NCI-H1417 treated with DMSO at 0.1 percent for 48 hours (cell line): ENCODE measurements at places on chromosomes 6 and 20.

GRCh38 chr6:134161041-134161440, 108.6 kb upstream of the SLC2A12 start:
- no peak for DNase-seq

DNA sequence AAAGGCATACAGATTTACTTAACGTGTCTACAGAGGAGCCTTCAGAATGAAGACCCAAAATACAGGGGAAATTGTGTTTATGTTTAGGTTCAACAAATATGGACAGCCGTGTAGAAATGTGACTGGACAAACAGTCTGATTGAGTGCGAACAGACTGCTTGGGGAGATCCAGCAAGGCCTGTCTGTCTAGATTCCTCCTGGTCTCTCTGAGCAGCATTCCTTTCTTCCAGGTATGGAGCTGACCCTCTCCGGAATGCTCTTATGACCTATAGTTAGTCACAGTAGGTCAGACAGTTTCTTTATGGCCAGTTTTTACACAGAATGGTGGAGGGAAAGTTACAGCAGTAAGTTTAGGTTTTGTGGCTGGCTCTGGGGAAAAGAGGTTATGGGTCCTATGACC, 9.0 kb downstream of the RIN2 start:
- no peak for DNase-seq

GRCh38 chr20:23477223-23477622, 13.7 kb upstream of the CST8 start:
- no peak for DNase-seq

- DNase-seq, result no peak
Observed at GRCh38 chr6:14353281-14353680, 235.7 kb downstream of the CD83 start.

GRCh38 chr6:119215309-119215708, 134.3 kb downstream of the MAN1A1 start:
- DNase-seq, result no peak

DNA sequence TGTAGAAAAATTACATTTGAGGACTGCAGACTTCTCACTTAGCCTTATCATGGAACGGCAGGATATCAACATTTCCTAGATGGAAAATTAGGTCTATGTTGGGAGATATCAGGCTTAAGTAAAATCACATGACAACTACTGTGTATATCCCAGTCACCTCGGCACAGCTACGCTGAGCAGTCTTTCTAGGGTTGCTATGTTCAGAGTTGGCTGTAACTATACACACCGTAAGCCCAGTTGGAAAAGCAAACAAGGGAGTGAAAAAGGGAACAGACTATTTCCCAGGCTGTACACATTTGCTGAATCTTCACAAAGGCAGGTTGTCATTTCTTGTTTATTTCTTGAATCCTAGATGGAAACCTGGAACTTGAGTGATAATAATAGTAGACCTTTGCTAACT, 80.7 kb upstream of the PTPRK start:
- no peak for DNase-seq

DNA sequence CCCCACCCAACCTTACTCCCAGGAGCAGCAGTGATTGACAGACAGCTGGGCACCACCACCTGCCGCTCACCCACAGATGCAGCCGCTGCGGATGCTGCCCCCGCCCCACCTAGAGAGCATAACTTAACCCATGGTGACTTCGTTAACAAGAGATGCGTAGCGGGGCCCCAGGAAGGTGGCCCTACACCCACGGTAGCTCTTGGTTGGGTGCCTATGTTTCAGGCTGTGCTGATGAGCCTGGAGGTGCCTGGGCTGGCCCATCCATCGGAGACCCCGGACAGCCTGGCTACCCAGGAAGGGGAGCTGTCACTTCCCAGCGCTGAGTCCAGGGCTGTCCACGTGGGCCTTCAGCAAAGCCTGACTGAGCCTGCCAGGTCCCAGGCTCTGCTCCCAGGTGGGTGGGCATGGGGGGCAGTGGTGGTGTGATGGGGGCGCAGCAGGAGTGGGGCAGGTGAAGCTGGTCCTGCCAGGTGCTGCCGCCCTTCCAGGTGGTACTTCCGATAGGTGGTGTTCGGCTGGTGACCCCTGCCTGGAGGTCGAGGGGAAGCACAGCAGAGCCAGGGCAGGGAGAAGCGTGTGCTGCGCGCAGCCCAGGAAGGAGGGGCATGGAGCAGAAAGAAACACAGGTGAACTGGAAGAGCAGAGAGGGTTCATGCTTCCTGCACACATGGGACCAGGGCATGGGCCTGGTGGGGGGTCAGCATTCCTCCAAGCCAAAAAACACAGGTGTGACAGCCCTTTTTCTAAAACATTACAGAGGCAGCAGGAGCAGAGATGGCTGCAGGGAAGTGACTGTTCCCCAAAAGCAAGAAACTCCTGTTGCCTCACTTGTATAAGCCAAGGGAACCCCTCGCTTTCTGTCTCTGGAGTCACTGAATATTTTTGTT, 56.9 kb downstream of the SYNJ2 start:
- DNase-seq, result no peak

DNA sequence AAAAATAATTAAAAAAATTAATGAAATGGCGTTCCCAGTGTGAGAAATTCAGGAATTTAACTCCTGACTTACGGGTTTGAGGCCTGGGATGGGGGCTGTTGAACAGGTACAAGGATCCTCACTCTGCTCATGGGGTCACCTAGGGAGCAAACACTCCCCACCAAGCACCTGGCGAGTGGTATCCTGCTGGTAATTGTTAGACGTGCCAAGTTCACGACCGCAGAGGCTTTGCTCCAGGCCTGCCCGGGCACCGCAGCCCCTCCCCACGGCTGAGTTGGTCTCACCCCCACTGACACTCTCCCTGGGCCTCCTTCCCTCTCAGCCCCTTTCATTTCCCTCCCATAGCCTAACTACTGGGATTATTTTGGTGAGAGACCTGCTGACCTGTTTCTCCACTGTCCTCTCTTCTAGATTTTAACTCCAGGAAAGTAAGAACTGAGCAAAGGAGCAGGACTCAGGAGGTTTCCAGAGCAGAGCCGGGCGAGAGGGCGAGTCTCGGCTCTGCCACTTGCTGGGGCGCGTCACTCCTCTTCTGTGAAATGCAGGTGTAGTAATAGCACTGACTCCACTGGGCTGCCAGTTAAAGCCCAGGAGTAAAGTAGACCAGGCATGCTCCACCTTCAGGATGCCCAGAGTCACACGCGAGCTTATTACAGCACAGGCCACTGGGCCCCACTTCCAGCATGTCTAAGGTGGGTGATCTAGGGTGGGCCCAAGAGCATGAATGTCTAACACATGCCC, 22.8 kb downstream of the BMP7 start:
- no peak for DNase-seq

GRCh38 chr6:6790393-6790792, 201.9 kb downstream of the LY86 start:
- DNase-seq, result no peak

DNA sequence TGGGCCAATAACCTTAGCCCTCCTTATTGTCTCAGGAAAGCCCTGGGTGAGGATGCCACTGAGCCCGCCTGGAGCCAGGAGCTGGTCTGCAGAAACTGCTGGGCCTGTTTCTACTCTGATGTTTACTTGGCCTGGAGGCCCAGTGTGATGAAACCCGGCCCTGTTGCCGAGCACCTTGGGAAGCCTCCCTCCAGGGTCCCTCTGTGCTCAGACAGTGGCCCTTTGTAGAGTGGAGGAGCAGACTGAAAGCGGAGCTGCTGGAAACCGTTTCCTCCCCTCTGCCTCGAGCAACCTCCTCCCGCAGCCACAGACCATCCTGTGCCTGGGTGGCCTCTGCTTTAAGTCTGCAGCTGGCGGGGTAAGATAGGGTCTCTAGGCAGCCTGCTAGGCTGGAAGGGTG, 84.1 kb upstream of the EPB41L1 start:
- DNase-seq, result no peak

DNA sequence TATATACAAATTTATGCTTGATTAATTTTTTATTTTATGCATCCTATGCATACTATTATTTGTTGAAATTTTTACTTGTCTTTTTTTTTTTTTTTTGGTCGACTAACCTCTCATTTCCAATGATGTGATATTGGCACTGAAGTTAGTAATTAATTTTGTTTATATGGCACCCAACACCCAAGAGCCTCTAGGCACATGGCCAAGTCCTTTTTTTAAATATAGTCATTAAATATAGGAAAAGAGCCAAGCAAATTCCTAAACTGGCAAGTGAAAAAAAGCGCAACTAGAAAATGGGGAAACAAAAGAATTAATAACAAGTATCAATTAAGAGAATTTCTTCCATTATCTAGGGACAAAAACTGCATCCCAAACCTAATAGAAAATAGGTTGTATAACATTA, 85.5 kb upstream of the HS3ST5 start:
- no peak for DNase-seq

DNA sequence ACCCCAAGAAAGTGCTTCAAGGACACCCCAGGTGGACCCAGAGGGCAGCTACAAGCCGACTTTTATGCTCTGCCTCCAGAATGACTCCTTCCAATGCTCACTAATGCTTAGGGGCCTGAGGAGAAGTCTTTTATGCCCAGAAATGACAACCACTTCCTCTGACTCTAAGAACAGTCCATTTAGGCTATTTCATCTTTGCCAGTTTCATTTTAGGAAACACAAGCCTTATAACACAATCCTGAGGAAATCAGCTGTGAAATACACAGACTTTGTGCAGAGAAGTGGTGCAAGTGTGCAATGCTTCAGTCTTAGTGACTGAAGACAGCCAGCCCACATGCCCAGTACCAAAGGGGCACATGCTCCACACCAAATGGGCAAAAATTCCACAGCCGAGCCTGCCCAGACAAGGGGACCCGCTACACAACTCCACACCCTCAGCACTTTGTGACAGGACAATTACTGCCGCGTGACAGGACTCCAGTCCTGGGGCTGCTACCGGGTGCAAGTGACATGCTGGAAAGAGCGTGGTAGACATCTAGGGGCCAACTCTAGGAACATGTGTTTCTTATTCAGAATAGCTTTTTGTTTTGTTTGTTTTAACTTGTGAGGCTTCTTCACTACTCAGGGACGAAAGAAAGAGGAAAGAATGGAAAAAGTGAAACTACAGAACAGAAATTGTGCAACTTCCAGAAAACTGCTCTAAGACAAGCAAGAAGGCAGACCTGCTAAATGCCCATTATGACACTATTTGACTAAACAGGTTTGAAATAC, 28.2 kb upstream of the PLAGL1 start:
- no peak for DNase-seq

GRCh38 chr20:647479-648019, 5.5 kb downstream of the SRXN1 start:
- no peak for DNase-seq

- no peak for DNase-seq
Observed at GRCh38 chr6:68313911-68314310, 321.2 kb upstream of the ADGRB3 start.
